ENCODE measurements at places on chromosomes 5 and 9.
A peak's percentile ranks its signal among the peaks of the same experiment; 100 is the strongest.

- DNase-seq, result no peak
Observed at GRCh38 chr9:113738893-113739604, 137.1 kb upstream of the ZNF618 start.

DNA sequence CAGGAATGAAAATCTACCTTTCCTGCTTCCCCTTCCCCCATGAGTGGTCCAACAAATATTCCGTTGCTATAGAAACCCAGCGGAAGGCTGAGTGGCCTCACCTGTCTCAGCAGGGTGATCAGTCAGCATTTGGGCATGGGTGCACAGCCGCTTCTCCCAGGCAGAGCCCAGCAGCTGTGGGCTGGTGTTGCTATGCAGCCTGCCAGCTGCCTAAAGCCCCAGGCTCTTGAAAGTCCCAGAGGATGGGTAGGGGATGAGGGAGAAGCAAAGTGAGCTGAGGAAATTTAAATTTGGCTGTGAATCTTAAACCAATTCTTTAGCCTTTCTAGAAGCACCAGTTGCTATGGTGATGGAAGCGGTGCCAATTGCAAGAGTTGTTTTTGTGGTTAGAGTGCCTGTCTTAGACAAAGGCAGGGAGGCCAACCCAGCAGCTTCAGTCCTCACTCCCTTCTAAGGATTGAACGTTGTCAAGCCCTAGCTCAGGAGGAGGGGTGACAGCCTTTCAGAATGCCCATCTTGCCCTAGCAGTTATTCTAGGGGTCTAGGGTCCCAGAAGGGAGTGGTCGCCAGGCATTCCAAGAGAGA lies 151.5 kb upstream of the PITX1 start:
- DNase-seq, result no peak

DNA sequence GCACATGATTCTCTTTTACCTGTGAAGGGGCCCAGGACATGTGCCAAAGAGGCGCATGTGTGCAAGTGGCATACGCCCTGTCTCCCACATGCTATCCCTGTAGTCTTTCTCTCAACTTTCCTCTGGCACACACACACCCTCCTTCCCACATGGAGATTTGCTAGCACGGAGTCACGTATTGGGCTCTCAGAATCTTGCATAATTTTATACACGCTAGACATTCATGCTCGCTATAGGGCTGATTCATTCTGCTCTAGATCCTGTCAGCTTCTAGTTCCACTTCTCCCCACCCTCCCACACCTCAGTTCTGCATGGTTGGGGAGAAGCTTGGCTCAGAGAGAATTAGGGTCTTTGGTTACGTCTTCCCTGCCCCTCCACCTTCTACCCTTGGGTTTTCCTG lies 72.8 kb downstream of the CD180 start:
- DNase-seq, result no peak

GRCh38 chr5:131406975-131407638 lies 143.3 kb downstream of the CDC42SE2 start:
- DNase-seq, result no peak

- DNase-seq, result no peak
Observed at GRCh38 chr5:79173626-79174025, 62.0 kb downstream of the BHMT start.

DNA sequence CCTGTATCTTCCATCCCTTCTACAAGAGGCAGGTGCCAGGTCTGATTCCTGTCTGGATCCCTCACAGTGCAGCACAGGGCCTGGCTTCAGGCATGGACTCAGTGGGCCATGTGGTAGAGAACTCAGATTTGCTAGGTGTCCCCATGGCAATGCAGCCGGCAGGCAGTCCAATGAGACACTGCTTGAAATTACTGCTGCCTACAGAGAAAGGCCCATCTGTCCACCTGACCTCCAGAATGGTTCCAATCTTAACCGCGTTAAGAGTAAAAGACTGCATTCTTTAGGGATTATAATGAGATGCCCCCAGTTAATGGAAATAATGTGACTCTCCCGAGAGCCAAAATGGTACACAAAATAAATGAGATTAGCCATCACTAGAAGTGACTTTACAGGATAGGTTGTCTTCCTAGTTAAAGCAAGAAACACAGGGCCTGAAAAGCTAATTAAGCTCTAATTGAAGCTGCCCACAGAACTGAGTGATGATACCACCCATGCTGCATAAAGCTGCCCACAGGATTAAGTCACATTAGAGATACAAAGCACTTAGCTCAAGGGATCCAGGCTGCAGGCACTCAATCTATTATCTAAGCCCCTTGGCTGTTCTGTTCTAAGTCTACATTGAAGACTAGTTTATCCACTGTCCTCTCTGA lies 11.4 kb downstream of the FAM193B start:
- DNase-seq, result no peak

- no peak for DNase-seq
Observed at GRCh38 chr9:95103281-95103771, 214.2 kb downstream of the FANCC start.

GRCh38 chr5:138722544-138723177 lies 30.6 kb upstream of the CTNNA1 start:
- DNase-seq, result no peak

GRCh38 chr5:141150224-141150992 lies 551 bp downstream of the PCDHB6 start:
- DNase-seq, result no peak

- DNase-seq, result no peak
Observed at GRCh38 chr5:177494346-177495195, 2.8 kb downstream of the PDLIM7 start.

- DNase-seq, result no peak
Observed at GRCh38 chr9:6089300-6089699, 73.9 kb upstream of the RANBP6 start.

GRCh38 chr5:116411101-116411571 lies 163.5 kb downstream of the SEMA6A start:
- DNase-seq, result no peak

- DNase-seq, result no peak
Observed at GRCh38 chr5:67506241-67506640, 309.6 kb upstream of the CD180 start.

DNA sequence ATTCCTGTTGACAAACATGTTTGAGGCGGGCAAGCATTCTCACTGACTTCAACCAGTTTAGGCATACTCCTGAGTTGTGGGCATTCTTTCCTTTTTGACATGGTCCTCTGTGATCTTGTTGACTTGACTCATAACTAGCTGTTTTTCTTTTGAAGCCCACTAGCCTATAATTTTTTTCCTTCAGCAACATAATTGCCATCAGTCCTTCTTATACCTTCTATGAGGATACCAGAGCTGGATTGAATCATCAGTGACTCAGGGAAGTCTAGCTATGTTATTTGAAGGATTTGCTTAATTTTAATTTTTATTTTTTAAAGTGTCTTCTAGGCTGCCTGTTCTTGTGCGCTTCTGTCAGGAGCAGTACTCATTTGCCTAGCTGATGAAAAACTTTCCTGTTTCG lies 259.5 kb downstream of the NR3C1 start:
- DNase-seq, result no peak

- DNase-seq, result no peak
Observed at GRCh38 chr5:116480894-116481510, 93.6 kb downstream of the SEMA6A start.

DNA sequence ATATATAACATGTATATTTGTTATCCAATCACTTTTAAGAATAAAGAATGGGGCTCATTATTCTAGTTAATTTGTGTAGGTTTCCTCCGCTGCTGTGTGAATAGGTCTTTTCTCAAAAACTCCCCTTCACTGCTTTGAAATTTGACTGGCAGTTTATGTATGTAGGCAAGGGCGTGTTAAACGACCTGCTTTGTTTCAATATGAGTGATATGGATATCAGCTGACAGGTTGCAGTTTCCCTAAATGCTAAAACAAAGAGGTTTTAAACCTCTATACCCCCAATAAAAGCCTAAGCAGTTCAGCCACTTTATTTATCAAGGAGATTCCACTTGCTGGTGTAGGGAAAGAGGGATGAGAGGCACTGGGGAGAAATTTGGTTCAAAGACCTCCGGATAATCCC lies 159.6 kb downstream of the TMEM167A start:
- DNase-seq, result no peak

GRCh38 chr9:128995791-128996190 lies 32.3 kb downstream of the SH3GLB2 start:
- no peak for DNase-seq

DNA sequence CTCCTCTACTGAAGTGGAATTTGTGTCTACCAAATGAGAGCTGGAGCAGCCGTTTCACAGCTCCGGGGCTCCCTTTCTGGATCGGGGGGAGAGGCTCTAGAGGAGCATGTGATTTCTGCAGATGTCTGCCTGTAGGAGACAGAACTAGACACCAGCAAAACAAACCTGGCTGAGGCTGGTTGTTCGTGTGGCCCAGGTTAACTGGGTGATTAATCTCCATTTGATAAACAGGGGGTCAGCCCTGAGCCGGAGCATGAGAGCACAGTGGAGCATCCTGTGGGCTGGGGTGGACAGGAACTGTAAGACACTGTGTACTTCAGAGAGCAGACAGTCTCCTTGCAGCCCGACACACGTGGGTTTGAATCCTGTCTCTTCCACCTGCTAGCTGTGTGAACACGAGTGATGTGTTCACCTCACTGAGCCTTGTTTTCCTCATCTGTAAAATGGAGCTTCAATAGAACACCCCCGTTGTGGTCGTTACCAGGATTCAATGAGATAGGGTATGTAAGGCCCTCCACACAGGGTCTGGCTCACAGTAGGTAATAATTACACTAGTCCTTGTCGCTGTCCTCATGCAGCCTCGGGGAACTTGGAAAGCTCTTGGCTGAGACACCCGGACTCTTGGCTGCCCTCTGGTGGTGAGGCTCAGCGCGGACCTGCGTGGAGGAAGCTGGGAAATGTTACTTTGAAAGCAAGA lies 12.9 kb downstream of the CXCL14 start:
- DNase-seq, result peak; percentile 54

DNA sequence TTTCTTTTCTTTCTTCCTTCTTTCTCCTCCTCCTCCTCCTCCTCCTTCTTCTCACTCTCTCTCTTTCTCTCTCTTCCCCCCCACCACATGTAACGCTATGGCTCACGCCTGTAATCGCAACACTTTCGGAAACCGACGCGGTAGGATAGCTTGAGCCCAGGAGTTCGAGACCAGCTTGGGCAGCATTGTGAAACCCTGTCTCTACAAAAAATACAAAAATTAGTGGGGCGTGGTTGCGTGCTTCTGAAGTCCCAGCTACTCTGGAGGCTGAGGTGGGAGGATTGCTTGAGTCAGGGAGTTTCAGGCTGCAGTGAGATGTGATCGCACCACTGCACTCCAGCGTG lies 736 bp upstream of the GLDC start:
- DNase-seq, result no peak

- DNase-seq, result no peak
Observed at GRCh38 chr9:14961372-14962068, 51.3 kb upstream of the FREM1 start.

- no peak for DNase-seq
Observed at GRCh38 chr9:92978345-92978875, 31.1 kb downstream of the FGD3 start.

DNA sequence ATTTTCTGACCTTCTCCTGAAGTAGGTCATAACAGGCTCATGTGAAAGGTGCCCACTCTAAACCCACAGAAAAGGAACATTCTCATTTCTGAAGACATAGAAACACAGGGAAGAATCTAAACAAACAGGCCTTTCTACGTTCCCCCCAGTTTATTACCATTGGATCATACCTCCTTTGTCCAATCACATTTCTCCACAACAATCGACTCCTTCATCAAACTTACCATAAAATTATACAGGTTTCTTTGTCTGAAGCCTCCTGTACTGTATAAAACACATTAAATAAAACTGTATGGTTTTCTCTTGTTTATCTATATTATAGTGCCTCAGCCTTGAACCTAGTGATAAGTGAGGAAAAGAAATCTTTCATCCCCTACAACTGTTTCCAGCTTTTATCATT lies 340.7 kb downstream of the ENC1 start:
- DNase-seq, result no peak

DNA sequence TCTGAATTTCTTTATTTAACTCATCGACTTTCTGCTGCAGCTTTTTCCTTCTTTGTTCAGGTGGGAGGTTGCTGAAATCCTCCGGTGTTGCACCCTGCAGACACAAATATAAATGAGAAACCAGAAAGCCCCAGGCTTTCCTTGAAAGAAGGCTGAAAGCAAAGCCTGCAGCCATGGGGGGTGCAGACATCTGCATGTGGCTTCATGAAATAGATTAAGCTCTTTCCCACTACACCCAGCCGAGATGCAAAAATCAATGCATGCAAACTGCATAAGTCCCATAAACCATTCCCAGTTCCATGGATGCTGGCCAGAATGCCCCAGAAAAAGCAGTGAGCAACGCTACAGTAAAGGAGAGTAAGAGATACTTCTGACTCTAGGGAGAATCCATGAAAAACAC lies 73.6 kb downstream of the USP20 start:
- no peak for DNase-seq

GRCh38 chr9:98381311-98382103 lies 126.1 kb upstream of the TBC1D2 start:
- no peak for DNase-seq

GRCh38 chr5:140951636-140952035 lies 14.6 kb upstream of the PCDHAC2 start:
- DNase-seq, result no peak

- DNase-seq, result no peak
Observed at GRCh38 chr9:20478786-20479185, 143.5 kb downstream of the MLLT3 start.

- DNase-seq, result no peak
Observed at GRCh38 chr5:38718771-38719391, 126.9 kb upstream of the OSMR start.

DNA sequence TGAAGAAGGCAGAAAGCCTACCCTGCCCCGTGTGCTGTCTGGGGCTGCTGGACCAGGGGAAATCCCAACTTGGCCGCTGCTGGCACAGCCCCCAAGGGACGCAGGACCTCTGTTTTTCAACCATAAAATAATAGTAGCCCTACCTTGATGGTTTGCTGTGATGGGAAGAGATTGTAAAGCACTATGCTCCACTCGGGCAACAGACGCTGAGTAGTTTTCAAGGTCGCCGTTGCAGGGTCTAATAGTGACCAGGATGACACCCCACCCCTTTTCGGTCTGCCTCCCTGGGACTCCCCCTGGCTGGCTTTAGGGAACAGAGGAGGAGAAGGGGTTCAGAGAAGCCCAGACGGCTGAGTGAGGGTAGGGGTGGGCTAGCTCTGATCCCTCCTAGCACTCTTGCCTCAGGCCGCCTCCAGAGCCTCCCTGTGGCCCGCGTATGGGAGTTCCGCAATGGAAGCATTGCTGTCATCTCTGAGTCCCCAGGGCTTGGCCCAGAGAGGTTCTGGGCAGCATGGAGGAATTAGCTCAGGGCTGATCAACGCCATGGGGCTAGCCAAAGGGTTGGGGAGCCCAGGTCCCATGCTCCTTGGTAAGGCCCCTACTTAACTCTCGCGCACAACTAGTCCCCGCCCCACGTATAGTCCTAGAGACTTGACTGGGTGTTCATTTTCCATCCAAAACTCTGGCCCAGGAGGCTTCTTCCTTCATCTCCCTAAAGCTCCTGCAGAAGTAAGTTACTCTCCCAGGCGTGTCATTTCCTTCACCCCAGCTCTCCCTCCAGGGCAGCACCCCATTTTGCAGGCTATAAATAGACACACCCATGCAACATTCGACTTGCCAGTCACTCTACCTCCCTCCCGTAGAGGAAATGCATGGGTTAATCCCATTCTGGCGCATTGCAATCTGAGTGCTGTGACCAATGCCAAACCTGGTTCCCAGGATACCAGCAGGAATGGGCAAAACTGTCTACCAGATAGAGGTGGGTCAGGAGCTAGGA lies 1.1 kb upstream of the IRF1 start:
- no peak for DNase-seq

GRCh38 chr9:135146241-135146640 lies 58.8 kb downstream of the OLFM1 start:
- no peak for DNase-seq

Data from activated T-helper 1 cell treated with anti-CD3 and anti-CD28 coated beads, Interleukin-2, amount 50 U/mL, for 16 hours (primary cell).